ENCODE measurements at places on chromosomes 1 and 21. TPM values are rescaled to one million over a fixed set of nuclear protein-coding genes. Genes with fewer than 3 reads are reported as not detected.

The OLFML3 gene
- 77.1 TPM for total RNA-seq

The BTG3 gene
- total RNA-seq, result 23.4 TPM

The CYP4A22 gene
- total RNA-seq, result not detected

The CR1L gene
- total RNA-seq, result not detected

DNA sequence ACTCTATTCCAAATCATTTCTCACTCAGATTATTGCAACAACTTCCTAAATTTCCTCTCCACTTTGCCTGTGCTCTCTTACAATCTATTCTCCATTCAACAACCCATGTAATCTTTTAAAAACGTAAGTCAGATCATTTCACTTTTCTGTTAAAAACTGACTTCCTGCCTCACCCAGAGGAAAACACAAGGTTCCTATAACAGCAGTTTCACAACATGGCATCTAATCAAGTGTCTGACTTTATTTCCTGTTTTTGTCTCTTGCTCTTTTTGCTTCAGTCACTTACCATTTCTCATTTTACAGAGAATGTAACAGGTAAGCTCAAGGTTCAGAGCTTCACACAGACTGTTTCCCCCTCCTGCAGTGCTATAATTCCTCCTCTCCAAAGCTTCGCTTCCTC is 560.7 kb downstream of the LRRIQ3 start:
- H3K4me1 ChIP-seq, result no peaks in the 10 kb centered on the region
- DNase-seq, result no peak
- no peaks in the 10 kb centered on the region for H3K36me3 ChIP-seq
- no peak overlapping the region for H3K27ac ChIP-seq
- H3K4me3 ChIP-seq, result no peak overlapping the region

DNA sequence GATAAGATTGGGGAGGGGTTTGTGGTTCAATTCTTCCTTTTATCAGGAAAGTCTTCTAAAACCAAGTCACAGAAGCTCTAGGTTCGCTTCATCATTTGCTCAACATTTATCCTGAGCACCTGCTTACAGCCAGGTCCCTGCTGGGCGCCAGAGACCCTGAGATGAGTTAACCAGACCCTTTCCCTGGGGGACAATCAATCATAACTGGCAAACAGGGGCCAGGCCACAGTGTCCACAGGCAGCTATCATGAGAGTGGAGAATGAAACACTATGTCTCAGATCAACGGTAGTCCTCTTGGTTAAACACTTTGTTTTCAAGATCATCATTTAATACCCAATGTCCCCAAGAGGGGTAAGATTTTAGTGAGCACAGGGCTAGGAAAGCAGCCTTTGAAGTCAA is 146.8 kb downstream of the BEND5 start:
- no peaks in the 10 kb centered on the region for H3K36me3 ChIP-seq
- no peaks in the 10 kb centered on the region for H3K27me3 ChIP-seq
- no peak overlapping the region for H3K27ac ChIP-seq
- DNase-seq, result no peak

DNA sequence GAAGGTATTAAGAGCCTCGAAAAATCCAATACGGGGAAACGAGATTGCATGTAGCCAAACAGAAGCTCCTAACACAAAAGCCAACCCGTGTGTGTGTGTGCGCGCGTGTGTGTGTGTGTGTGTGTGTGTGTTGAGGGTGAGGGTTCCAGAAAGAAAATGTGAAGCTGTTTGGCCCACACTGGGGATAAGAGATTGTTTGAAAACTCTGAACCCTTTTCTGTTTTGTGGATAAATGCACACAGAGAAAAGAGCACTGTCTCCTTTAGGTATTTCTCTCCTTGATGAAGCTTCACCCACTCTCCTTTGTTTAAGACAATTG is 1.9 kb downstream of the WLS start:
- peak overlapping the region; percentile 78 for H3K27ac ChIP-seq
- peaks cover 4% of the 10 kb centered on the region for H3K36me3 ChIP-seq
- peak overlapping the region; percentile 93 for H3K4me3 ChIP-seq
- peaks cover 41% of the 10 kb centered on the region for H3K4me1 ChIP-seq
- no peak for DNase-seq
- peaks cover 4% of the 10 kb centered on the region for H3K27me3 ChIP-seq

GRCh38 chr1:186595969-186596368 is 84.3 kb downstream of the PTGS2 start:
- H3K36me3 ChIP-seq, result peaks cover 21% of the 10 kb centered on the region
- no peak overlapping the region for H3K4me3 ChIP-seq
- no peak overlapping the region for H3K27ac ChIP-seq
- peaks cover 9% of the 10 kb centered on the region for H3K4me1 ChIP-seq

GRCh38 chr1:15177710-15178166 is 24.2 kb downstream of the TMEM51 start:
- no peak overlapping the region for H3K4me3 ChIP-seq
- H3K36me3 ChIP-seq, result no peaks in the 10 kb centered on the region
- H3K27ac ChIP-seq, result peak overlapping the region; percentile 98
- no peak for DNase-seq

Data from HFFc6 (cell line).